ENCODE measurements at places on chromosomes 5 and 9.

GRCh38 chr5:67353500-67354450, 157.2 kb upstream of the CD180 start:
- no peak for DNase-seq

DNA sequence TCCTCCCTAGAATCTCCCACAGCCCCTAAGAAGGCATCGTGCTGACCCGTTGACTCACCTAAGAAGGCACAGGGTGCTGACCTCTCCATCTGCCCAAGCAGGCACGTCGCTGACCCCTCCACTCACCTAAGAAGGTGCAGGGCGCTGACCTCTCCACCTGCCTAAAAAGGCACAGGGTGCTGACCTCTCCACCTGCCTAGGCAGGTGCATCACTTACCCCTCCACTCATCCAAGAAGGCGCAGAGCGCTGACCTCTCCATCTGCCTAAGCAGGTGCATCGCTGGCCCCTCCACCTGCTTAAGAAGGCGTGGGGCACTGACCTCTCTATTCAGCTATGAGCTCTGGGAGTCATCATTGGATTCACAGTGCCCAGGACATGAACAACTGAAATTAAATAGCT, 54.4 kb upstream of the FCN1 start:
- no peak for DNase-seq

GRCh38 chr5:56641635-56642260, 173.6 kb upstream of the MAP3K1 start:
- no peak for DNase-seq

DNA sequence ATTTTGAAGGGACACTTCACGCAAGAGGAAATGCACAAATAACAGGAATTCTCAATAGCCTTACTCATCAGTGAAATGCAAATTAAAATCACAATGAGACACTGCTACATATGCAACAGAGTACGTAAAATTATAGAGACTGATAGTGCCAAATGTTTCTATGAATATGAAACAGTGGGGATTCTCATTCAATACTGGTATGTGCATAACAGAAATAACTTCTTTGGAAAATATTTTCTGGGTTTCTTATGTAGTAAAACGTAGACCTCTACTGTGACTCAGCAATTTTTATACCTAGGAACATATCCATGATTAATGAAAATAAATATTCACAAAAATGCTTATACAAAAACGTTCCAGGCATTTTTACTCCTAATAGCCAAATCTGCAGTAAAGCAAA, 1625.2 kb downstream of the MAT2B start:
- DNase-seq = no peak

DNA sequence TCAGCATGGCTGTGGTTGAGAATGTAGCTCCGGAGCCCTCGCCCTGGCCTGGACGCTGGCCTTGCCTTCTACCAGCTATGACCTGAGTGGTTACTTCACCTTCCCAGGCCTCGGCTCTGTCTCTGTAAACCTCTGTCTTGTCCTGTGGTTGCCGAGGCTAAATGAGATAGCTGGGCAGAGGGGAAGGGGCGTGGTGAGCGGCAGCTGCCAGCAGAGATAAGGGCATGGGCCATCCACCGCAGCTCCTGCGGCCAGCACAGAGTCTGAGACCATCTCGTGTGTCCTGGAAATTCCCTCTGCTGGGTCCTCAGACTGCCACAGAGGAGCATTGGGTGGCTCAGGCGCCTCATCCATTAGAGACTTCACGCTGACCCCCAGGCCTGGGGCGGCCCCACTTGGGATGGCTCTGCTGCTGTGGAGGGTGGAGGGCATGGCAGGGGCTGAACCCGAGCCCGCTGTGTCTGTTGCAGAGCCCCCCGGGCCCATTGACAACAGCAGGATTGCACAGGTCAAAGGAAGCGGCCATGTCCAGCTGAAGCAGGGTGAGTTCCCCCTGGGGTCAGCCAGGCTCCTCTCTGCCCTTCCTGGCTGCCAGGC, 43.9 kb downstream of the USP20 start:
- DNase-seq = no peak

DNA sequence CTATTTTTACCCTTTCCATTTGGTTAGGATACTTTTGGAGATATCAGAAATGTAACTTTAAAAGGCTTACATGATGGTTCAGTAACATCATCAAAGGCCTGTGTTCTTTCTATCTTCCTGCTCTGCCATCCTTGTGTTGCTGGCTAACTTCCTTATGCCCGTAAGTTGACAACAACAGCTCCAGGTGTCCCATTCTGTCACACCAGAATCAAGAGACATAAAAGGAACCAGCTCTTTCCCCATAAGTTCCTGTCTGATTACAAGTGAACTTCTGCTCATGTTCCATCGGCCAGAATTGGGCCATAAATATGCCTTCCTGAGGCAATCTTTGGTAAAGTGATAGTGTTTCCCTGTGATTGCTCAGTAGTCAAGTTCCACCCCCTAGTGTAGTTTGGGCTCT, 92.4 kb downstream of the FAM170A start:
- DNase-seq = no peak

DNA sequence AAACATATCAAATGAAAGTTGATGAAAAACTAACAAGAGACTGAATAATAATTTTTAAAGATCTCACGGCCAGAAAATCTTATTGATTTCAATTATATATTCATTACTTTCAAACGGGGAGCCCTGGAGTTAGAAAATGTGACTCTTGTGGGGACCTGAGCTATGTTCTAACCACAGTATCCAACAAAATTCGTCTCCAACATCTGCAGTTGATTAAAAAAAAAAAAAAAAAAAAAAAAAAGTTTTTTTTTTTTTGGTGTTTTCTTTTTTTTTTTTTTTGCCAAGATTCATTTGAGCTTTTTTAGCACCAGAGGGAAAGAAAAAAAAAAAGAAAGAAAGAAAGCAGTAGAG, 144.3 kb upstream of the PIK3R1 start:
- DNase-seq = no peak

GRCh38 chr5:163347671-163348070, 89.7 kb upstream of the CCNG1 start:
- DNase-seq = peak; percentile 62

GRCh38 chr9:28820741-28821140, 1247.5 kb upstream of the C9orf72 start:
- DNase-seq = no peak

- no peak for DNase-seq
These were observed 56.4 kb downstream of the BARX1 start for GRCh38 chr9:93898502-93899426.

DNA sequence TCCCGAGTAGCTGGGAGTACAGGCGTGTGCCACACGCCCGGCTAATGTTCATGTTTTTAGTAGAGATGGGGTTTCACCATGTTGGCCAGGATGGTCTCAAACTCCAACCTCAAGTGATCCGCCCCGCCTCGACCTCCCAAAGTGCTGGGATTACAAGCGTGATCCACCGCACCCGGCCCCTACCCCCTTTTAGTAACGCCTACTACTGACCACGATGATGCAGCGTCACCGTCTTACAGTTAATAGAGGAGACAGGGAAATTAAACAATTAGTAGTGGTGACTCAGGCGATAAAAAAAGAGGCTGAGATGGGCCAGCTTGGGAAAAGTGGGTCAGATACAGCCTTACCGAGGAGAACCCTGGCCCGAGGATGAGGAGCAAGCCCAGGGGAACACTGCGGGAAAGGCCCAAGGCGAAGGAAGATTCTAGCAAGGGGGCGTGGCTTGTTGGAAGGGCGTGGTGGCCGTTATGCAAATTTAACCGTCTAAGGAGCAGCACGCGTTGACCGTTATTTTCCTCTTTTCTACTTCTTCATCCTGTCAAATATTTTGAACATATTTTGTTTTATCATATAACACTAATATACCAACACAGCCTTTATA, 1.6 kb upstream of the SETX start:
- DNase-seq = no peak

DNA sequence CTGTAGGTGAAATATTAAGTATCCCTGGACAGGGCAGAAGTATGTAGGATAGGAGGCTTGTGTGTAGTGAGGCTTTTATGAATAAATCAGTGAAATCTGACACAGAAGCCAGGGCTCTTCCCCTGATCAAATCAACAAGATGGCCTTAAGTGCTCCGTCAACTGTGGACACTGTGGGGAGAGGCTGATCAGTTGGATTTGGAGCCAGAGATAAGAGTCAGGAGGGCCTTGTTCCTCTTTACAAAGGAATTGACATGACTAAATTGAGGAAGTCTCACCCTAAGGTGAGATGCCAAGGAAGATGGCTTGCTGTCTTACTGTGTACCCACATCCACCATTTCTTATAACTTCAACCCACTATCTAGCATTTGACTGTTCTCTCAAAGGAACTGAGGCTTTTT, 91.6 kb upstream of the PRRC1 start:
- no peak for DNase-seq

DNA sequence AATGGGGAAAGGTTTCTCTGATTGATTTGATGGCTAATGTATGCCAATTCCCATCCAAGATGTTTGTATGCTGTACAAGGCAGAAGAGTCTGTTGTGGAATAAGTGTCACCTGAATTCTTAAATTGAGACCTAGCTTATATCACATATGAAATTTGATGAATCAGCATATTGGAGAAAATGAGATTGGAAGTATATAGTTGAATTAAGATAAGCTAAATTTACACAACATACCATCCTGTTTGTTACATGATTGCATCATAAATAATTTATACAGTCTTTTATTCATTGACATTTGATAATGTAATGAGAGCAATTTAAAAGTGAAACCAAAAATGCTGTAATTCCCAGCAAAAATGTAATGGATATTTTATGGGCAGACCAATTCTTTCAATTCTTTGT, 1.1 kb downstream of the CWC27 start:
- no peak for DNase-seq

GRCh38 chr9:134698587-134699342, 57.2 kb downstream of the COL5A1 start:
- peak; percentile 62 for DNase-seq

DNA sequence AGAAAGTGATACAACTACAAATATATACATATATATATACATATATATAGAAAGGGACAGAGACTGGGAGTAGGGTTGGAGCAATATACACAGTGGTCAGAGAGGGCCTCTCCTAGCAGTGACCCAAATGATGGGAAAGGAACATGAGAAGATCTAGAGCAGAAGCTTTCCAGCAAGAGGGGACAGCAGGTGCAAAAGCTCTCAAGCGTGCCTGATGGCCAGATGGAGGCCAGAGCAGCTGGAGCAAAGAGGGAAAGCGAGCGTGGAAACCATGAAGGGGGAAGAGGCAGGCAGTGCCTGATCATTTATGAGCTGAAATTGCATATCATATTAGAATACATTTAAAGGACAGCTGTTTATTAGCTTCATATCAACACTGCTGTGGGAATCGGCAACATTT, 7.6 kb upstream of the GRPEL2 start:
- DNase-seq = no peak

DNA sequence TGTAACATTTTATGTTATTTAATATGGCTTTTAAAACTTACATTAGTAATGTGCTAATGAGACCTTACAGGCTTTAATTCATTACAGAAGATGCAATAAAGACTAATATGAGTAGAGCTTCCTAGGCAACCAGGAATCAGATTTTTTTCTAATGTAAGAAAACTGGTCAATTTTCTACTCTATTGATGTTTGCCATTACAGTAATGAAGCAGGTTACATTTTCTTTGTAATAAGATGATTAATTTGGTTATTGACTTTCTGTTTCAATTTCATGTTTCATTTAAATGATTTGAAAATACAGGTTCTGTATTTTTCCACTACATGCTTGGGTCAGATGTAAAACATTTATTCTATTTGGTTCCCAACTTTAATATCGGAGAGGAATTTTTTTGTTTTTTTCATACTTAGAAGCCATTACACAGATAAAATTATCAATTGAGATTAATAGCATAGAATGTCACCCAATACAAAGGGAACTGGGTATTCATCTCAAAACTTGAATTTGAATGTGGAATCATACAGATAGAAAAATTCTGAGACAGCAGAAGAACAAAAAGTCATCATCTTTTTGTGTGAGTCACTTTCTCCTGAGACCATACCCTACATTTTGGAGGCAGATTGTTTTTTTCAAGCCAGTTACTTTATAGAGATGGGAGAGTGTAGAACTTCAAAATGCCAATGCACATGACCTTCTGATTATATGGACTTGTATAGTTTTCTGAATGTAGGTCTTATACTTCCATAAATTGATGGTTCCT, 133.6 kb upstream of the HMHB1 start:
- DNase-seq = no peak

DNA sequence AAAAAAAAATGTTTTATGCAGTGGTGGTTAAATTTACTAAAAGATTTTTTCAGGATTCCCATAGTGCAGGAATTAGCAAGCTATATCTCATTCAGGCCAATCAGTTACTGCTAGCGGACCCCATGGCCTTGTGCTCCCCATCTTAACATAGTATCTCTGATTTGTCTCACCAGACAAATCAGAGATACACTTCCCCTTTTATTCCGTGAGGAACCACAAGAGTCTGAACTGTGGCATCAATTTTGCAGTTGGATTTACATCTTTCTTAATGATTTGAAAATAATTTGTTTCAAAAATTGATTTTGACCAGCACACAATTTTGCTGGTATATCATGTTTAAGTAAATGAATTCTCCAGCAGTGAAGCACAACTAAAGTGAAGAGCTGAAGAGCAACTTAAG, 17.9 kb downstream of the ITGA1 start:
- no peak for DNase-seq

- no peak for DNase-seq
These were observed 38.4 kb upstream of the RXRA start for GRCh38 chr9:134287591-134288491.

GRCh38 chr5:68196876-68197275, 18.7 kb upstream of the PIK3R1 start:
- no peak for DNase-seq

GRCh38 chr5:17257705-17258273, 40.4 kb downstream of the BASP1 start:
- peak; percentile 48 for DNase-seq

- peak; percentile 84 for DNase-seq
These were observed 134.8 kb upstream of the KLF4 start for GRCh38 chr9:107624234-107624948.

GRCh38 chr9:123637606-123637944, 281.6 kb downstream of the CRB2 start:
- DNase-seq = no peak

Data from ELR (cell line).